ENCODE measurements at places on chromosomes 16 and 17.

DNA sequence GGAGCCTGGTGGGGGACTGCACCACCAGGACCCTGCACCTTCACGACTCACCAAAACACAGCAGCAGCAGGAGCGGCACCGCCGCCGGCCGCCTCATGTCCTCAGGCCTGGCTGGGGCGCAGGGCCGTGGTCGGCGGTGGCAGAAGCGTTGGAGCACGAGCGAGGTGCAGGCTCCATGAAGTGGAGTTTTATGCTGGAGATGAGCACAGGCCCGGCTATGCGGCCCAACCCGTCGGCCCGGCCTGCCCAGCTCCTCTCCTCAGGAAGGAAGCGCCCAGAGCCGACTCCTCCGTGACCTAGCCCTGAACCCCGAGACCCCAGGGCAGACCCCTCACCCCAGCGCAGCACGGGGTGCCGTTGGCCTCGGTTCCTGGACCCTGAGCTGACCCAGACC lies at the start of gene PRSS27:
Gene PRSS27 (minus strand): TSS at position 161 of the 394 bp plus-strand sequence. CDS start 64 bp downstream, at position 97.
- no peak for DNase-seq

- DNase-seq, result no peak
Observed at GRCh38 chr16:67179421-67180080, 4.2 kb downstream of the MATCAP1 start.

DNA sequence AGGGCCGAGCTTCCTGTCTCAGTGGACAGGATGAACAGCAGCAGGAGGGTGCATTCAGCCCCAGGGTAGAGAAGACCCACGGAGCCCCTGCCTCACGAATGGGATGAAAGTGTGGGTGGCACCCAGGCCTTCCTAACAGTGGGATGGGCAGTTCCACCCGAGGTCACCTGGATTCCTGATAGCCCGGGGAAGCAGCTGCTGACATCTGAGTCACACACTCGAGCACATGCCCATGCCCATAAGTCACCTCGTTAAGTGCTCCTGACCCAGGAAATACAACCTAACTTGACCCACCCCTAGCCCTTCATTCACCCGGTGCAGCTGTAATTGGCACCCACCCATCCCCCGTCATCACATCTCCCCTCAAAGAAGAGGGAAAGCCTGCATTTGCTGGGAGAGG lies 85.3 kb upstream of the FOXF1 start:
- no peak for DNase-seq

DNA sequence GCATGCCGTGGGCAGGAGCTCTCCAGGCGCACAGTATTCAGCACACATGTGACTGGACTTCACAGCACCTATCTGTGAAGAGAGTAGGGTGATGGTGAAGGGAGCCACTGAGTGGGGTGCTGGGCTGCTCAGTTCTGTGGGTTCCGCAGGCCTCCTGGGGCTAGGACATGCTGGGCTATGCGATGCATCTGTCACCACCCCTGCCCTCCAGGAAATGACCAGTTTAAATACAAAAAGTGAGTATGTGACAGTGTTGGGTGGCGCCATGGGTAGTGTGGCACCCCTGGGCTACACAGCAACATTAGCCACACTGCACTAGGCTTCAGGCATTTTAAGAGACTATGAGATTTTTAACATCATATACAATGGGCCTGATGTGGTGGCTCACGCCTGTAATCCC lies 28.6 kb downstream of the MYLK3 start:
- DNase-seq, result no peak

GRCh38 chr16:54400261-54400660 lies 113.7 kb upstream of the IRX3 start:
- no peak for DNase-seq

GRCh38 chr17:38379448-38379847 lies 27.8 kb downstream of the SOCS7 start:
- DNase-seq, result no peak

DNA sequence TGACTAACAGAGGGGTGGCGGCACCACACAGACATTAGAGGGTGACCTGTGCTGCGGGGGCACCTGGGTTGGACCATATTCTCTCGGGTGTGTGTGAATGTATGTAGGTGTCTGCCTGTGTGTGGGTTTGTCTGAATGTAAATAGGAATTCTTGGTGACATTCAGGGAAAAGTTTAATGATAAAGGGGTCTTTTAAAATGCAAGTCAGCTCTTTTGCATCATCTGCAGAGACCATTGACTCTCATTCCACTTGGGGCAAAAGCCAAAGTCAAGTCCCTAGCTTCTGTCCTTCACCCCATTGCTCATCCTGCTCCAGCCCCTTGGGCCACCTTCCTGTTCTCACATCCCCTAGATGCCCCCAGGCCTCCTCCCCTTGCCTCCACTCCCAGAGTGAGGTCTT lies 23.6 kb downstream of the KSR1 start:
- DNase-seq, result no peak

Data from activated T-helper 1 cell treated with anti-CD3 and anti-CD28 coated beads, Interleukin-2, amount 50 U/mL, for 16 hours (primary cell).